H4 (cell line): ENCODE measurements at places on chromosomes 7 and 10. TPM values are rescaled to one million over a fixed set of nuclear protein-coding genes. Genes with fewer than 3 reads are reported as not detected.

- no peak for DNase-seq
These were observed 202.6 kb upstream of the RNF32 start for GRCh38 chr7:156438011-156438410.

DNA sequence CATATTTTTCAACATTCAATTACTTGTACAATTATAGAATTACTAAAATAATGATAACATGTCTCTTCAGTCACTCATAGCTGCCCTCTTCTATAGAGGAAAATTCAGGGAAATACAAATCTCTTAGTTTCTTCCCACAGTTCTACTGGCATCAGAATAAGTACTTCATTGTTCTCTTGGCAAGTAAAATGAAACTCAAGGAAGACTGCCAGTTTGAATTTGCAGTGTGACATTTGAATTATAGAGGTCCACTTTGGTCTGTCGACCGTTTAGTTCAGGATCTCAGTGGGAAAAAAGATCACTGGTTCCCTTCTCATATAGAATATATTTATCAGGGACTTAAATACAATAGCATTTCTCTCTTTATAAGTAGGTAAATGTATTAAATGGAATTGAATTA is 114.5 kb downstream of the PON1 start:
- no peak for DNase-seq

DNA sequence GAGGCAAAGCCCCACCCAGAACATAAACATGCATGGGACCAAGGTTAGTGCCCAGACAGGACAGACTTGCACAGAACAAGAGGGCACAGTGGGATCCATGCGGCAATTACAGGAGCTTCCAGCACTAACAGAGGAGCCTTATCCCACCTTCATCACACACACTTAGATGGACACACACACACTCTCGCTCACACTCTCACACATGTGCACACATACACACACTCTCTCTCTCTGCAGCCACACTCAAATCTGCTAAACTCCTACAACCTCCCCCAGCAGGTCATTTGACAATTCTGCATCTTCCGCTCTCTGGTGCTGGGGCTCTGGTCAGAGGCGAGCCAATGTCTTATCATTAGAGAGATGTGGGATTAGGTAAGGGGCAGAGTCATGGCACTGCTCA is 120.5 kb downstream of the UBE2H start:
- no peak for DNase-seq

DNA sequence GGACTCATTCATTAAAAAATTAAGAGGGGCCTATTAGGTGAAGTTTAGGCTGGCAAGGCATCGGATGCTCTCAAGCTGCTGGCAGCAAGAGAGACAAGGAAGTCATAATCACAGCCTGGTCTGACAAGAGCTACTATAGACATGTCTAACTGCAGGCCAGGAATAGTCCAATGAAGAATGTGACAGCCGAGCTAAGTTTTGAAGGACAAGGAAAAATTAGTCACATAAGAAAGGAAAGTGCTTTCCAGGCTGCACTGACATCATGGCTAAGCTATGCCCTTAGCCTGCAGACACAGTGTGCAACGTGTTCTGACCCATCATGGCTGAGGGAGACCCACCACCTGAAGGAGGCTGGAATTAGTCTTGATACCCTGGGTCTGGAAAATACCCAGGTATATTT is 281.1 kb downstream of the PLXNA4 start:
- DNase-seq, result no peak

Gene CLDN12
- 31.2 and 40.5 TPM in 2 replicates for total RNA-seq

Gene MEST
- 0.06 TPM in 1 of 2 replicates, not detected in the other for total RNA-seq

Gene ASCC1
- 47.3 and 51.5 TPM in 2 replicates for total RNA-seq
